ENCODE measurements at places on chromosomes 3 and 15.
A peak's percentile ranks its signal among the peaks of the same experiment; 100 is the strongest.

DNA sequence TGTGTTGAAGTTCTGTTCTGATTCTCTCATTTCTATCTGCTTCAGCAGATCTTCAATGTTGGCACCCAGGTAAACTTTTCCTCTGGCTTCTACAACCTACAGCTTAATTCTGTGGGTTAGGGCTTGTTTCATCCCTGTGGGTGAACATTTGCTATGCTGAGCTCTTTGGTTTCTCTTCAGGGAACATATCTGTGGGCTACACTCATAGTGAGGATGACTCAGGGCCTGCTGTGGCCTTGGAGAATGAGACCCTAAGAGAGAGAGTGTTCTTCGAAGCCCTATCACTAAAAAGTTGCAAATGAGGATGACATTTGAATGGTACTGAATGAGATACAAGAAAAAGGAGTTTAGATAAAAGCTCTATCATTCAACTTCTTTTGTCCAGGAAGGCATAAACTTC lies 346.2 kb upstream of the CBLB start:
- H3K27me3 ChIP-seq = no peaks in the 10 kb centered on the region
- H3K27ac ChIP-seq = no peak overlapping the region
- peaks cover 12% of the 10 kb centered on the region for H3K4me1 ChIP-seq
- H3K4me3 ChIP-seq = no peak overlapping the region

GRCh38 chr3:138748190-138748589 lies 86.5 kb downstream of the PIK3CB start:
- no peak overlapping the region for H3K4me3 ChIP-seq
- H3K4me1 ChIP-seq = no peaks in the 10 kb centered on the region
- H3K27me3 ChIP-seq = no peaks in the 10 kb centered on the region
- no peak for DNase-seq

DNA sequence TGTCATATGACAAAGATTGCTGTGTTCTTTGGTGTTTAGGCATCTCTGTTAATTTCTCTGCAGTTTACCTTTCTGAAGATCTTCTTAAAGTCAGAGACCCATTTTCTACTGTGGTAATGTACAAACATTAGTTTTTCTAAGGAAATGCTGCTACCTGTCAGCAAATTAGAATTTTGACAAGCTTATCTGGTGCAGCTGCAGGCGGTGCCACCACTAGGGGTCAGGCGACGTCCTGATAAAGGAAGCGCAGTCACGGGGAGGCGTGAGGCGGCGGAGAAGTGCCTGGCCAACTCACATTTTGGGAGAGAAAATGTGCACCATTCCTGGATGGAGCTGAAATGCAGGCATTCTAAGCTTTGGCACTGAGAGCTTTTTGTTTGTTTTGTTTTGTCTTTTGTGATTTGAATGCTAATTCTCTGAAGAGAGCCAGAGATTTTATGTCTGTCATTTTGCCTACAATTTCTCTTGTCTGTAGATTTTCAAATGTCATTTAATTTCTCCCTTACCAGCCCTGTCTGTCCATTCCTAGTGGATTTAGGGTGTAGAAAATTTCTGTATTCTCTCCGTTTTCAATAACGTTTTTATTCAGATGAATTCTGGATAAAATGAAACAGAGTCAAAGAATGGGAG lies 24.9 kb upstream of the SIAH2 start:
- H3K27ac ChIP-seq = no peak overlapping the region
- no peak overlapping the region for H3K4me3 ChIP-seq
- peaks cover 6% of the 10 kb centered on the region for H3K27me3 ChIP-seq
- H3K36me3 ChIP-seq = no peaks in the 10 kb centered on the region
- DNase-seq = peak; percentile 64
- H3K4me1 ChIP-seq = peaks cover 4% of the 10 kb centered on the region

DNA sequence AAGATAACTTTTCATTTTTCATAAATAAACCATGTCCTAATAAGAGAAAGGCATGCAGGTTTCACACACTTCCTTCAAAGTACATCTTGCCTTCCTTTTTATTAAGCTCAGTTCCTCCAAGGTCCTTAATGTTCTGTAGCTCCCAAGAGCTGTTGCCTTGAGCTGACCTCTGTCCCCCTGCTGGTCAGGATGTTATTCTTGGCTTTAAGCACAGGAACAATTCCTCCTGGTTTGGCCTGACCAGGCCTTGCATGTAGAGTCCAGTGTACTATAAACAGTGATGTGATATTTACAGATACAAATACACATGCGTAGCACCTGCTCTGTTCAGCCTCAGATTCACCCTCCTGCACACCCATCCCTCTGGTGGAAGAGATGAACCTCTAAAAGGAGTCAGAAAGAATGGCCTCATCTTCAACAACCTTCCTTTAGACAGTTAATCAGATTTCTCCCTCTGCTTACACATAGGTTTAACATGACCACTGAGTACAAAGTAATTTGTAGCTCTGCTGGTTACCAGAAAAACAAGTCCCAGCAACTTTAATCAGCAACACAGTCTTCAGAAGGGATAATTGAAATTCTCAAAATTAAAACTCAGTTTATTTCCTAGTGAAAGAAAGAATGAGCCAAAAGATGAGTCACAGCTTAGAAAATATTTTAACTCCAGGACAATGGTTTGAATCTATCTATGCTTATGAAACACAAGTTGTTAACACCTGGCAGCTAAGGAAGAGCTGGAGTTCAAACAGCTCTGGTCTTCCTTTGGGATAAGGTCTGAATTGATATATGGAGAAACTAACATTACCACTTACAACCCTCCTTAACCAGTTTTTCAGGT lies 46.5 kb downstream of the PTPN9 start:
- H3K4me3 ChIP-seq = no peak overlapping the region
- DNase-seq = no peak
- H3K4me1 ChIP-seq = no peaks in the 10 kb centered on the region
- H3K27me3 ChIP-seq = no peaks in the 10 kb centered on the region
- H3K36me3 ChIP-seq = no peaks in the 10 kb centered on the region
- H3K27ac ChIP-seq = no peak overlapping the region

GRCh38 chr15:60001610-60002527 lies 2.2 kb upstream of the FOXB1 start:
- DNase-seq = no peak
- H3K36me3 ChIP-seq = no peaks in the 10 kb centered on the region
- H3K27me3 ChIP-seq = peaks cover 80% of the 10 kb centered on the region
- H3K27ac ChIP-seq = no peak overlapping the region
- no peak overlapping the region for H3K4me3 ChIP-seq
